ENCODE measurements at places on chromosomes 7 and 10.
A peak's percentile ranks its signal among the peaks of the same experiment; 100 is the strongest.

- peak; percentile 4 for DNase-seq
These were observed 8.6 kb downstream of the CRYGN start for GRCh38 chr7:151431281-151431767.

DNA sequence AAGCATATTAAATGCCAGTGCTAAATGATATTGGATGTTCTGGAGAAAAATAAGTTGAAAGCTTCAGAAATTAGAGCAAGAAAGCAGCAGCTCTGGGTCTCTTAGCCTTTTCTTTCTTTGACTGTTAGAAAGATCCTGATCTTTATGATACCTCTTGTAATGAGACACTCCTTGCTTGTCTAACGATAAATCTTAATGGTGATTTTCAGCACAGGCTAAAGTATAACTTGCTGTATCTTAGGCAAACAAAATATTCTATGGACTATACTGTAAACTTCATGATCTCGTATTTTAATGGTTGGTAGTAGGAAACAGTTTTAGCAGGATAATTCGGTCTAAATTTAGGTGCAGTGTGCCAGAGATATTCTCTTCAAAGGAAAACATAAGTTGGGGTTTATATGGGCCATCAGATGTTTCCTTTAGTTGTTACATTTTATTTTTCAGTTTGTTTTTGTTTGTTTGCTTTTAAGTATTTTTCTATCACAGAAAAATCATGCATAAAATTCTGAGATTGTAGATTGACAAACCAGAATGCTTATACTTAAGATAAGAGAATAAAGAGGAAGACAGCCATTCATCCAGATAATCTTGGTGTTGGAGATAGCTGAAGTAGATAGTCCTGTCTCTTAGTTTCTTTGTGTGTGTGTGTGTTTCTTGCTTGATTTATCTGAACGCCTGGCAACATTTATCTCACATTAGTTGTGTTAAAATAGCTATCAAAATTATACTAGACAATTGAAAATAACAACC, 4.7 kb downstream of the CASD1 start:
- no peak for DNase-seq

DNA sequence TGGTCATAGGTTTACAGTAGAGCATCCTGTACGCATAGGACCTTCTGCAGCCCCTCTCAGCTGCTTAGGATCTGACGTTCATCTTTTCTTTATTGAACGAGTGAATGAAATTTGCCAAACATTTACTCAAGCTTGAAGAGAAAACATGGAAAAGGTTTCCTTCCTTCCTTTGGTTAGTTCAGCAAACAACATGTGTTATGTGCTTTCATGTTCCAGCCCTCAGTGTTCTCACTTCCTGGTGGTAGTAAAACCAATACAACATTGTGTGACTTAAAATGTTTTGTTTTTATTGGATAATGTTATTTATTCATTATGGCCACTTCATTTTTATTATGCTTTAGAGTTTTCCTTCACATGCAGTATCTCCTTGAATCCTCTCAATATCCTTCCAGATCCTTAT, 1.4 kb upstream of the CDCA7L start:
- no peak for DNase-seq

- DNase-seq: peak; percentile 67
These were observed 40.5 kb downstream of the PRSS2 start for GRCh38 chr7:142811154-142811737.

DNA sequence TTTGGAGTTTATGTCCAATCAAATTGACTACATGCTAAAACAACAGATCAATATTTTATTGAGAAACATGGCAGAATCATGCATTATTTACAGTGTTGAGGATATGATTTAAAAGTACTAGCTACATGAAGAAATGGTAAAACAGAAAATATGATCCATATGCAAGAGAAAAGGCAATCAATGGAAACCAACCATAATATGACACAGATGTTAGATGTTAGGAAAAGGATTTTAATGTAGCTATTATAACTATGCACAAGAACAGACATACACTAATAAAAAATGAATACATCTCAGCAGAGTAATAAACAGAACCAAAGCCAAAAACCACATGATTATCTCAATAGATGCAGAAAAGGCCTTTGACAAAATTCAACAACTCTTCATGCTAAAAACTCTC, 166.2 kb upstream of the CACNA2D1 start:
- DNase-seq: no peak

DNA sequence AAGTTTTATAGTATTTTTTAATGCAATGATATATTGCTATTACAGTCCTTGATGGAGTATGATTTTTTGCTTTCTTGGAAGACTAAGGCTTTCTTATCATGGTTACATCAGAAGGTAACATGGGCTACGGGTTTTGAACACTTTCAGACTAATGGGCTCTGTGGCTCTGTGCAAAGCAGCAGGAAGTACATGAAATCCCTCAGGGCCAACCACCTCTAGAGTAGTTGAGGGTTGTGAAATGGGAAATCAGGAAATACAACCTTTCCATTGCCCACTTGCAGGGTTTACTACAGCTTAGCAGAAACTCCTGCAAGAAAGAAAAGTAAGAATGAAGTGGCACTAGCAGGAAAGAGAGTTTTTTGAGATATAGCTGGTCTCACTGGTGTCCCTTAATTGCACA, 853.5 kb downstream of the KCNMA1 start:
- no peak for DNase-seq

DNA sequence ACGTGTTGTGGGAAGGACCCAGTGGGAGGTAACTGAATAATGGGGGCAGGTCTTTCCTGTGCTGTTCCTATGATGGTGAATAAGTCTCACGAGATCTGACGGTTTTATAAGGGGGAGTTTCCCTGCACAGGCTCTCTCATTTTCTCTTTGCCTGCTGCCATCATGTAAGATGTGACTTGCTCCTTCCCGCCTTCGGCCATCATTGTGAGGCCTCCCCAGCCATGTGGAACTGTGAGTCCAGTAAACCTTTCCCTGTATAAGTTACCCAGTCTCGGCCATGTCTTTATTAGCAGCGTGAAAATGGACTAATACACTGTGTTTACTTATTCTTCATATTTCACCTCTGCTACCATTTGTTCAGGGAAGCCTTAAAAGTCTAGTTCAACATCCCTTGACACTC, 2.2 kb upstream of the DNAAF5 start:
- no peak for DNase-seq

- DNase-seq: peak; percentile 3
These were observed 7.9 kb downstream of the TBATA start for GRCh38 chr10:70777063-70777875.

DNA sequence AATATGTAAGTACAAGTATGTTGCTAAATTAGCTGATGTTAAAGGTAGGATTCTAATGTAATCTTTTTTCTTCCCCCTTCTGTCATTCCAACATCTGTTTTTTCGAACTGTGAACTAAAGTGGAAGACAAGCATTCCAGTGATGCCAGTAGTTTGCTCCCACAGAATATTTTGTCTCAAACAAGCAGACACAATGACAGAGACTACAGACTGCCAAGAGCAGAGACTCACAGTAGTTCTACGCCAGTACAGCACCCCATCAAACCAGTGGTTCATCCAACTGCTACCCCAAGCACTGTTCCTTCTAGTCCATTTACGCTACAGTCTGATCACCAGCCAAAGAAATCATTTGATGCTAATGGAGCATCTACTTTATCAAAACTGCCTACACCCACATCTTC, 62.7 kb downstream of the WAC start:
- DNase-seq: peak; percentile 50

- DNase-seq: no peak
These were observed 59.3 kb downstream of the NUDCD3 start for GRCh38 chr7:44431091-44431608.

GRCh38 chr10:97704341-97704740, 9.2 kb upstream of the MARVELD1 start:
- no peak for DNase-seq

DNA sequence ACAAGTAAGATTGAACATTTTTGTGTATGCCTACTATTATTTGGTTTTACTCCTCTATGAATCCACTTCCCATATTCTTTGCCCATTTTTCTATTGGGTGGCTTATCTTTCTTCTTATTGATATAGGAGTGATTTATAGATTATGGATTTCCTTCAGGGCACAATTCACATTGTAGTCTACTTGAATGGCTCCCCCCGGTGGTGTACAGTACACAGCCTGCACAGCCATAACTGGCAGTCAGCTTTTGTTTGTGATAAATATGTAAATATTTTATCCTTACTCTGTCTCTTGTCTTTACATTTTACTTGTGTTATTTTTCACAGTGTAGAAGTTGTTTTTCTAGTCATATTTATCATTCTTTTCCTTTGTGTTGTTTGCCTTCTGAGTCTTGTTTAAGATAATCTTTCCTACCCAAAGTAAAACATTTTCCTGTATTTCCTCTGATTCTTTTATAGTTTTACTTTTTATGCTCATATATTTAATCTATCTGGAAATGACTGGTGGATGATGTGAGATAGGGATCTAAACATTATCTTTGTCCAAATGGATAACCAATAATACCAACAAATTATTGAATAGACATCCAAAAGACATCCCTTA, 23.9 kb upstream of the CALD1 start:
- peak; percentile 62 for DNase-seq

GRCh38 chr7:114740941-114741340, 181.0 kb upstream of the MDFIC start:
- DNase-seq: no peak

DNA sequence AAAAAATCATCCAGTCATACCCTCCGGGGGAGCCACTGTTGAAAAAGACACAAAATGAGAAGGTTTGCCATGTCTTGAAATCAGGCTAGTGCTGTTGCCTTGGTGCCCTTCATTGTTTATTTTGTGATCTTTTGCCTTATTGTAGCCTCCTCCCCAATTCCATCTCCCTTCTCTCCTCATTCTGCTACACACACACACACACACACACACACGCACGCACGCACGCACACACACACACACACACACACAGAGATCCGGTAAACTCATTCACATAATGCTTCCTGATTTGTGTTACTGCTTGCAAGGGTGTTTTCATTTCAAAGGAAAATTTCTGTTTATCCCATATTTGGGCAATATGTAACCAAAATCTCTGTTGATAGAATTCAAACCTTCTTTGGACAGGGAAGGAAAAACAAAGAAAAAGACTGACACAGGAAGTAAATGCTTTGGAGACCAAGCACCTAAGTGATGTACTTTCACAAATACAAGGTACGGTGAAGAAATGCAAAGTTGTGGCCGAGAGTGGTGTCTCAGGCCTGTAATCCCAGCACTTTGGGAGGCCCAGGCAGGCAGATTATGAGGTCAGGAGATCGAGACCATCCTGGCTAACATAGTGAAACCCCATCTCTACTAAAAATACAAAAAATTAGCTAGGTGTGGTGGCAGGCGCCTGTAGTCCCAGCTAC, 141.1 kb upstream of the CDK13 start:
- DNase-seq: no peak

GRCh38 chr10:54808186-54808935, 7.3 kb upstream of the PCDH15 start:
- DNase-seq: no peak

- peak; percentile 65 for DNase-seq
These were observed 83.2 kb downstream of the HECTD2 start for GRCh38 chr10:91493313-91493712.

- DNase-seq: no peak
These were observed 374.8 kb upstream of the KIAA1217 start for GRCh38 chr10:23834091-23834490.

- DNase-seq: no peak
These were observed 65.0 kb upstream of the CCNY start for GRCh38 chr10:35271086-35271858.

DNA sequence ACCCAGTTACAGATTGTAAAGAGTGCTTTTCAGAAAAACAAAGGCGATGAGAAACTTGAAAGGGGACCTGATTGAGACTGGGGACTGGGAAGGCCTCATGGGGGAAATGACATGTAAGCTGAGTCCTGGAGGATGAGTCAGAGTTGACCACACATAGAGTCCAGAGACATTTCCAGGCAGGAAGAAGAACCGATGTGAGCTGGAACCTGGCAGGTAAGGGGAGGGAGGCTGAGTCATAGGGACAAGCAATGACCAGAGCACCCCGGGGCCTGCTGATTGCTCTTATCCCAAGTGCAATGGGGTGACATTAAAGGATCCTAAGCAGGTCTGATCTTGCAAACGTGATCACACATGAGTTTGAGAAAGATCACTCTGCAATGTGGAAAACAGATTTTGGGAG, 11.7 kb downstream of the TLL2 start:
- DNase-seq: no peak

DNA sequence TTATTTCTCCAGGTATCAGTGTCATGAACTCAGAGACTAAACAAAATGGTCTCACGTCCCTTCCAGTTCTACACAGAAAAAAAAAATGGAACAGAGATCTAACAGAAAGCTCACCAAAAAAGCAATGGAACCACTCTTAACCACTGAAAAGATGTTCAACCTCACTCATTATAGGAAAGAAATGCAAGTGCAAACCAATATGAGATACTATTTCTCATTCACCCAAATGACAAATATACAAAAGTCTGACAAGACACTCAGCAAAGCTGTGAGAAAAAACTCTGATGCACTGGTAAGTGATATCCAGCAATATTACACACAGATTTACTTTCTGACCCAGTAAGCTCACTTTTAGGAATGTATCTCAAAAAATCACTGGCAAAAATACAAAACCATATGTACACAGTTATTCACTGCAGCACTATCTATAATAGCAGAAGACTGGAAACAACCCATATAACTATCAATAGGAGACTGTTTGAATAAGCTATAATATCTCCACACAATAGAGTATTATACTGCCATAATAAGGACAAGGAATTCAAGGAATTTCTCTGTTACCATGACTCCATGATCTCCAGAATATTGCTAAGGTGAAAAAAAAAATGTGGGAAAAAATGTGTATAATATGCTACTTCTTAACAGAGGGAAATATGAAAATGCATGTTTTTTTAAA, 36.6 kb downstream of the ABI1 start:
- DNase-seq: no peak

DNA sequence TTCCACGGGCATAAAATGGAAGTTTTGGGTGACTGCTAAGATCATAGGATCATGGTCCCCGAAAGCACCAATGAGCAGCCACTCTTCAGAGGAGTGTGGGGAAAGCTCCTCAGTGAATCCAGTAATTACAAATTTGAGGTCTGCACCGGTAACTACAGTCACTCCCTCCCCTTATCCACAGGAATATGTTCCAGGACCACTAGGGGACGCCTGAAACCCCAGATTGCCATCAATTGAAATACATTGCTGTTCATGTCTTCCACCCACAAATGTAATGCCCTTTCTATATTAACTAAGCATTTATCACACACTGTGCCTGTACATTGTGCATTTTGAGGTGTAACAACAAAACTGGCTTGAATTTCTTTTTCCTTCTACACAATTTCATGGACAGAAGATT, 447.9 kb upstream of the PFKP start:
- DNase-seq: no peak

DNA sequence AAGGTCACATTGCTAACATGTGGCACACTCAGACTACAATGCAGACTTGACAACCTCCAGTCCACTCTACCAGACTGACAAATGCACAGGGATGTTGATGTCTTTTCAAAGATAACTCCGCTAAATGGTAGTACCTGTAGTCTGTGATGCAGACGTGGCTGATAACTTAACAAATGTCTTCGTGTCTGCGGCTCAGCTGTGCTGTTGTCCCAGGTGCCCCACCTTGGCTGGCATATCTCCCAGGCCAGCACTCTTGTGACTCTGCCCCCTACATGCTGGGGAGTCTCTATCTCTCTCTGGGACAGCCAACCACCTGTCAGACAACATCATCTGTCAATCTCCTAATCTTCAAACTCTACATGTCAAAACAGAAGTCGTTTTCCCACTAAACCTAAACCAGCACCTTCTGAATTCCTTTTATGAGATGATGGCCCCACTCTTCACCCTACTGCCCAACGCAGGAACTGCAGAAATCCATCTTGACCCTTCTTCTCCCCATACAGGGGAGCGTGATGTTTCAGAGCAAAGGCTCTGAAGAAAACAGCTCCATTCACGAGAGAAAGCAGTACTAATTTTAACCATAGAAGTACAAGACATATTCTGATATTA, 156.4 kb downstream of the USP6NL start:
- no peak for DNase-seq

- DNase-seq: no peak
These were observed 285.7 kb downstream of the RPS24 start for GRCh38 chr10:78319371-78319770.
